ENCODE measurements at places on chromosomes 4 and X.

- DNase-seq = no peak
Observed at GRCh38 chrX:15834053-15834452, 20.6 kb downstream of the AP1S2 start.

DNA sequence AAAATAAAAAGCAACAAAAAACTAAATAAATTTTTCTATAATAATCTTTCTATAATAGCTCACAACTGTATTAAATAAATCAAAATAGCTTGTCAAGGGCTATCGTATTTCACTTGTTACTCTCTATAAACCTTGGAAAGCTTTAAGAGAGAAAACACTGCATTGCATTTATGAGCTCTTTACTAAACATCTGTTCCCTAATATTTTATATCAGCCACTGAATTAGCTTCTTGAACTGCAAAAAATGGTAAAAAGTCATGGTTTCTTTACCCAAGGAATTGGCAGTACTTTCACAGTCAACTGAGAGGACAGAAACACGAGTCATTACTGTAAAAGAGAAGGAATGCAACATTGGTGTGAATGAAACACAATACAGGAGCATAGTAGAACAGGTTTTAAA is 671.2 kb downstream of the PCDH18 start:
- no peak for DNase-seq

GRCh38 chrX:51955200-51955599 is 61.8 kb downstream of the MAGED1 start:
- no peak for DNase-seq

- no peak for DNase-seq
Observed at GRCh38 chr4:38163216-38164006, 203.2 kb downstream of the PTTG2 start.

DNA sequence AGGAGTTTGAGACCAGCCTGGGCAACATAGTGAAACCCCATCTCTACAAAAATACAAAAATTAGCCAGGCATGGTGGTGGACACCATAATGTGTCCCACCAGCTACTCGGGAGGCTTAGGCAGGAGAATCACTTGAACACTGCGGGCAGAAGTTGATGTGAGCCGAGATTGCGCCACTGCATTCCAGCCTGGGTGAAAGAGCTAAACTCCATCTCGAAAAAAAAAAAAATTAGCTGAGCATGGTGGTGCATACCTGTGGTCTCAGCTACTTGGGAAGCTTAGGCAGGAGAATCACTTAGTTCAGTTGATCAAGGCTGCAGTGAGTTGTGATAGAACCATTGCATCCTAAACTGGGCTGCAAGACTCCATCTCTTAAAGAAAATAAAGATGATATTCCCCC is 91.2 kb downstream of the PLS3 start:
- no peak for DNase-seq

- DNase-seq = no peak
Observed at GRCh38 chrX:24561121-24561520, 86.0 kb downstream of the PCYT1B start.
